ENCODE measurements at places on chromosomes 7 and 10.
A peak's percentile ranks its signal among the peaks of the same experiment; 100 is the strongest.

- no peak for DNase-seq
These were observed 54.1 kb upstream of the PRKG1 start for GRCh38 chr10:51020200-51020599.

- DNase-seq: no peak
These were observed 321.1 kb upstream of the ZMIZ1 start for GRCh38 chr10:78747401-78748234.

- no peak for DNase-seq
These were observed 990.3 kb downstream of the KCNMA1 start for GRCh38 chr10:76647301-76647700.

DNA sequence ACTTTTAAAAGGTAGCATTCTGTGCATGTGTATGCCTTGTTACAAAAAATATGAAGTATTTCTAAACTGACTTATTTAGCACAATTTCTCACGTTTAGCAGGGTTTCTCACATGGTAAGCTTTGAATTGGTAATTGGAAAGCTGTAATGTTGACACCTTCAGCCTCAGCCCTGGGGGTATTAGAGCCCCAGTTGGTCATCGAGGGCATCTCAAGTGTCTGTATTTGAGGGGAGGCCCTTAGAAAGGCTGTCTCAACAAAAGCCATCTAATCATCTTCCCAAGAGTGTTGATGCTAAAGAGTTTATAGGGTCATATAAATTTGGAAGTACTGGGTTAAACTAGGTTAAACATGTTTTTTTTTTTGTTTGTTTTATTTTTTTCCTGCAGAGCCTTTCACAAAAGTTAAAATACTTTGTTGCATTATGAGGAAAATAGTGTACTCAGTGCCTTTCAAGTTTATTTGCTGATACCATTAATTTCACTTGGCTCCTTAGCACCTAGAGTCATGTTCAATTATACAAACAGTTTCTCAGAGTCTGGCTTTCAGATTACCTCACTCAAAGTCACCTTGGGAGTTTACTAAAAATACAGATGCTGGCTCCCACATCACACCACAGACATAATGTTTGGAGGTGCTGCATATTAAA, 134.0 kb downstream of the CD36 start:
- DNase-seq: no peak

- no peak for DNase-seq
These were observed 117.2 kb downstream of the CUX1 start for GRCh38 chr7:101934618-101935017.

DNA sequence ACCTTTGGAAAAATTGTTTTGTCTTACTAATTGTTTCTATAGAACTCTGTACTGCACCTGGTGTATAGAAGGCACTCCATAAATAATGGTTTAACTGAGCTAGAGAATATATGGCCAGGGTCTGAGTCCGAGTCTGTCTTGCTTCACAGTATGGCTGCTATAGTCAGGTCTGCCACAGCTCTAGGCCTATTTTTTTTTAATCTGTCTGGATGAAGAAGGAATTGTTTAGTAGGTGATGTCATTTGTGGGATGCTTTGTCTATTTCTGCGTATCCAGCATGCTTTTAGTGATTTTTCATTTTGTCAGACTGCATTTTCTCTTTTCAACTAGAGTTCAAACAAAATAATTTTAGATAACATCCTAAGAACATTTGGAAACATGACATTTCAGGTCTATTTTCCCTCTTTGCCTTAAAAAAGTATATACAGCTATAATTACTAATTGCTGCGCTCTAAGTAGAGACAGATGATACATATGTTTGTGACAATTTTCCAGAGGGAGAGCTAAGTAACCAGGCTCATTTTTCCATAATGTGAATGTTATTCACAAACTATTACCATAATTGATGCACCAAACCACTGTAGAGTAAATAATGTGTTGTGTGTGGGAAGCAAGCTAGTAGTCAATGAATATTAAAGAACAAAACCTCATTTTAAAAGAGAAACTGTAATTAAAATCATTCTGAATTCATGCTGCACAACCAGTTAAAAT, 361.7 kb downstream of the AUTS2 start:
- no peak for DNase-seq

DNA sequence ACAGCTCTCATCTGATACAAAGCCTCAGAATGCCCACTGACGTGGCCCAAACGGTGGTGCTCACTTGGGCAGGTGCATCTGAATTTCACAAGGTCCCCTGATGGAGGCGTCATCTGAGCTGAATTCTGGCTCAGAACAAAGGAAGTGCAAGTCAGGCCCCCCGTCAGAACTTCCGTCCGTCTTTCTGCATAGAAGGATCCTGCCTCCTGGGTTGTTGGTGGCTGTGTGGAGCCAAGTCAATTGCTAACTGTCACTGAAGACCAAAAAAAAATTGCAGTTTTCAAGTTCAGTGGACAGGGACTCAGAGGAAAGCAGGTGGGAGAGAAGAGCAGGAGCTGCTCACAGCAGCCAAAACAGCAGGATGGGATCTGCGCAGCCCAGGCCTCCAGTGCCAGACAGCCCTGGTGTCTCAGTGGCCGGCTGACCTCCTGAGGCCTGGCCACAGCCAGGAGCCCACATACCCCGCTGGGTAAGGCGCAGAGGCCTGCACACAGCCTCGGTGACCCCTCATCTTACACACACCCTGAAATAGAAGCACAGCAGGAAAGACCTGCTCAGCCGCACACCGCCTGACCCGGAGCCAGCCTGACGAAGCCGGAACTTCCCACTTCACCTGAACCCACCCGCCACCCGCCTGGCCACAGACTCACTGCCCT, 49.4 kb downstream of the PYROXD2 start:
- no peak for DNase-seq

- no peak for DNase-seq
These were observed 59.8 kb upstream of the ADAM12 start for GRCh38 chr10:126448091-126448490.

DNA sequence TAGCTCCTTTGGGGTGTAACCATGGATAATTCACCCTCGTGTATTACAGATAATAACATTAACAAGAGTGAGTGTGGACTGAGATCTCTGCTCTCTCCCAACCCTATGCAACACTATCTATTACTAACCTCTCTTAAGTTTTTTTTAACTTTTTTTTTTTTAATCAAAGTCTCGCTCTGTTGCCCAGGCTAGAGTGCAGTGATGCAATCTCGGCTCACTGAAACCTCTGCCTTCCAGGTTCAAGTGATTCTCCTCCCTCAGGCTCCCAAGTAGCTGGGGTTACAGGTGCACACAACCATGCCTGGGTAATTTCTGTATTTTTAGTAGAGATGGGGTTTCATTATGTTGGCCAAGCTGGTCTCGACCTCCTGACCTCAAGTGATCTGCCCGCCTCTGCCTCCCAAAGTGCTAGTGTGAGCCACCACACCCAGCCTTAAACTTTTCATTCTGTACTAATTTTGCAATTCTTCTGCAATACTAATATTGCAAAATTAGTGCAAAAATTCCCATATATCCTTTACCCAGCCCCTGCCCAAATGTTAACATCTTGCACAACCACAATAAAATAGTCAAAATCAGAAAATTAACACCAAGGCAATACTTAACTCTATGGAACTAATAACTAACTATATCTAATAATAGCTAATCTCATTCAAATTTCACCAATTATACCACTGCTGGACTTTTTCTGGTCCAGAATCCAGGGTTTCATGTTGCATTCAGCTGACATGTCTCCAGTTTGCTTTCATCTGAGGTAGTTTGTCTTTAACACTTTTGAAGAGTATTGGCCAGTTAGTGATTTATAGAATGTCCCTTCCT, 66.5 kb upstream of the TCF7L2 start:
- DNase-seq: no peak

GRCh38 chr7:155676052-155676451, 31.6 kb downstream of the RBM33 start:
- no peak for DNase-seq

DNA sequence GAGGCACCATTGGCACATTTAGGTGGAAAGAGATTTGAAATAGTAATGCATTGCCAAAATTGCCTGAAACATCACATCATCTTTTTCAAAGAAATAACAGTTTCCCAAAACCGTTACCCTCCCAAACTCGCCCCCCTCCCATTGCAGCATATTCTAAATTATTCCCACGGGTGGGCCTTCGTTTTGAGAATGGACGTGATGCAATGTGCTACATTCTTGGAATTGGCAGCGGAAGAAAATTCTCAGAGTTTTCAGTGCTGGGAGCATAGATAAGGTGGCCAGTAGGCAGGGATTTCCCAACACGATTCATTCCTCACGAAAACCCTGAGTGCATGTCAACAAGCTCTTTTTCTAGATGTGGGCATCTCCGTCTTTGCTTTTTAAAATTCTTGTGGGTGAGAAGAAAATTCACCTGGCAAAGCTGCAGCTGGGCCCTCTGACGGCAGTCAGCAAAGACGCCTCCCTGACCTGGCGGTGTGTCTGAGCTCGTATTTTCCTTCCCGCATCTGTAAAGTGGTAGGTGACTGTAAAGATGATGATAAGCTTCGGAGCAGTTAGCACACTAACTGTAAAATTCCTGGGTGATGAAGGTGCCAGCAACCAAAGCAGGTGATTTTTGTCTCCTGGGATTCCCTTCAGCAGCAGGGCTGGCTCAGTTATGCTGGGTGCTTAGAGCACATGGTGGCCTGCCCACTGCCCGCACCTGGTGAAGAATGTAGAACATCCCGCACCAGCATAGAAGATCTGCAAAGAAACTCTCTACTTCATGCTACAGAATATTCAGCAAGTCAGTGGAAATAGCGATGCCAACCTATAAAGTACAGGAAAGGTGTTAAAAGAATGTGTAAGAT, 141.9 kb upstream of the KLF6 start:
- DNase-seq: no peak

DNA sequence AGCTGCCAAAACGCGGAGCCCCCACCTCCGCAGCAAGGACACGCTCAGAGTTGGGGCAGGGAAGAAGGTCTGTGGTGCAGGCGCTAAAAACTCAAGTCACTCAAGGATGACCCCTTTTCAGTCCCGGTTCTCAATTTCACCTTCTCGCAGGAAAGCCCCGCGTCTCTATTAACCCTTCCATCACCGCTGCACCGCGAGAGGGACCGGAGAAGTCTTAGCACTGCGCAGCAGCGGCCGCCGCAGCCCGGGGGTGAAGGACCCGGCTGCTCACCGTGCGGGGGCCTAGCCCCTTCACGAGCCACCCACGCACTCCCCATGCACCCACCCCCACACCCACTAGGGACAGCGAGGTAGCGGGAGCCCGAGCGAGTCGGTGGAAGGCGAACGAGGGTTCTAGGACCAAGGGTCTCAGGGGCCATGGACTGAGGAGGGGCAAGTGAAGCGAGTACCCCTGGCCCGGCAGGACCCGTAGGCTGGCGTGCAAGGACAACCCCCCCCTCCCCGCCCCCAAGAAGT, 162.9 kb downstream of the SH3PXD2A start:
- DNase-seq: no peak

DNA sequence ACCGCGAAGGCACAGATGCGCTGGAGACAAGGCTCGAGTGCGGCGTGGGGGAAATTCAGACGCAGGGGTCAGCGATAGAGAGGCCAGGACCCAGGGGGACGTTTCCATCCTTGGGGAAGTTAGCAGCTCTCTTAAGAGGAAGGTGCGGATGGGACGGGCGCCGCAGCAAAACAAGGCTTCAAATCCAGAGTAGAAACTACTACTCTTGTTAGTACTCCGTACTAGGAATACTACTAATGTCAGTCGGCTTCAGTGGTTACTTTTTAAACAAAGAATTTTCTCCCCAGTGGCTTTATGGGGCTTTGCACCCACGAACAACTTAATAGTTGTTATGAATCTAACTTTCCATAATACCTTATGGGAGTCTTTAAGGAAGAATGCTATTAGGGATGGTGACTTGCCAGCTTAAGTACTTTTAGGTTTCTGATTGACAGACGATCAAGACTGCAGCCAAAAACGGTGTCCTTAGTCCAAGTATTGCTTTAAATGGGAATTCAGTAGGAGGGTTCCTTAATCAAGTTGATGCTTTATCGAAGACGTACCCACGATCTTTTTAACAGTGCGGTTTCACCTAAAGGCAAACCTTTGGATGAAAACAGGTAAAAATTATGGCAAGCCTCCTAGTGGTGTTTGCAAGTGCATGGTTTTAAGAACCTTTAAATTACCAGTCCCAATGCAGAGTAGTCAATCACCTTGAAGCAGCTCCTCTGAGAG, 812 bp upstream of the IDE start:
- DNase-seq: no peak

- no peak for DNase-seq
These were observed 6.6 kb upstream of the LGI1 start for GRCh38 chr10:93751124-93751523.

DNA sequence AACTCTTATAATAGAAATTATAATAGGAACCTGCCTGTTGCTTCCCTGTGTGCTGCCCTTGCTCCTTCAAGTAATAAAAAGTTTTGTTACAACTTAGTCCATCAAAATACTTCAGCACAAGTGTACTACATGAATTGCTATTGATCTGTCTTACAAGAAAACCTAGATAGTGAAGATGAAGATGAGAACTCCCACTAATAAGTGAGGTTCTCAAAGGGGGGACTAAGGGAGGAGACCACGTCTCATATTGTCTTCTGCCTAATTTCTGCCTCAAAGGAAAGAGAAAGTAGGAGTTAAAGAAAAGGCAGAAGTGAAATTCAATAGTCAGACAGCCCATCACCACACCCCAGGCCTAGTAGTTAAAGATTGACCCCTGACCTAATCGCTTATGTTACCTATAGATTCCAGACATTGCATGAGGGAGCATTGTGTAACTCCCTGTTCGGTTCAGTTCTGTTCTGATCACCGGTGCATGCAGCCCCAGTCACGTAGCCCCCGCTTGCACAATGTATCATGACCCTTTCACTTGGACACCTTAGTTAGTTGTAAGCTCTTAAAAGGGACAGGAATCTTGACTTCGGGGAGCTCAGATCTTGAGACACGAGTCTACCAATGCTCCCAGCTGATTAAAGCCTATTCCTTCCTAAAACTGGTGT, 18.2 kb upstream of the CHST3 start:
- no peak for DNase-seq

DNA sequence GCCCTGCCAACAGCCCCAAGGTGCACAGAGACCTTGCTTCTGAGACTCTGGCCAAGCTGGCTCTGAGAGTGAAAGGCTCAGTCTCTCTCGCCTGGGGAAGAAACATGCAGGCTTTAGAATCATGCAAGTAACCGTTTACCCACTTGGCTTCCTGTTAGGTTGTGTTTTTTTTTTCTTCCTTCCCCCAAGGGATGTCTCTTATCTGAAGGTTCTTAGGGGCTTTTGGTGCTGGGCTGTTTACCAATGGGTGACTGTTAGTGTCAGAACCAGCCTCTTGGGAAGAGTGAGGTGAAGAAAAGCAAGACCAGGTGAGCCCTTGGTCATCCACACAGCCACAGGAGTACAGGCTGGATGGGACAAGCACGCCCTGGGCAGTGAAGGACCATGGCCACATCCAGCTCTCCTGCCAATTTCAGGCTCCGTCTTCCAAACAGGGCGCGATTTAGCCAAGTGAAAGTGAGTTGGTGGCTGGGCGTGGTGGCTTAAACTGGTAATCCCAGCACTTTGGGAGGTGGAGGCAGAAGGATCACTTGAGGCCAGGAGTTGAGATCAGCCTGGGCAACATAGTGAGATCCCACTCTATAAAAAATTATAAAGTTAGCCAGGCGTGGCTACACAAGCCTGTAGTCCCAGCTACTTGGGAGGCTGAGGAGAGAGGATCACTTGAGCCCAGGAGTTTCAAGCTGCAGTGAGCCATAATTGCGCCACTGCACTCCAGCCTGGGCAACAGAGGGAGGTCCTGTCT, 76.3 kb upstream of the CUX1 start:
- no peak for DNase-seq

GRCh38 chr7:116236020-116236630, 25.8 kb downstream of the TES start:
- DNase-seq: peak; percentile 52

GRCh38 chr7:128839751-128840177, 9.6 kb downstream of the FLNC start:
- no peak for DNase-seq

GRCh38 chr10:77638321-77639101, 903 bp upstream of the KCNMA1 start:
- DNase-seq: no peak

GRCh38 chr7:91683823-91684222, 196.7 kb downstream of the MTERF1 start:
- DNase-seq: no peak
